ENCODE measurements at places on chromosomes 2 and 18.

- DNase-seq, result peak; percentile 20
These were observed 57.2 kb downstream of the LIPG start for GRCh38 chr18:49618742-49619681.

DNA sequence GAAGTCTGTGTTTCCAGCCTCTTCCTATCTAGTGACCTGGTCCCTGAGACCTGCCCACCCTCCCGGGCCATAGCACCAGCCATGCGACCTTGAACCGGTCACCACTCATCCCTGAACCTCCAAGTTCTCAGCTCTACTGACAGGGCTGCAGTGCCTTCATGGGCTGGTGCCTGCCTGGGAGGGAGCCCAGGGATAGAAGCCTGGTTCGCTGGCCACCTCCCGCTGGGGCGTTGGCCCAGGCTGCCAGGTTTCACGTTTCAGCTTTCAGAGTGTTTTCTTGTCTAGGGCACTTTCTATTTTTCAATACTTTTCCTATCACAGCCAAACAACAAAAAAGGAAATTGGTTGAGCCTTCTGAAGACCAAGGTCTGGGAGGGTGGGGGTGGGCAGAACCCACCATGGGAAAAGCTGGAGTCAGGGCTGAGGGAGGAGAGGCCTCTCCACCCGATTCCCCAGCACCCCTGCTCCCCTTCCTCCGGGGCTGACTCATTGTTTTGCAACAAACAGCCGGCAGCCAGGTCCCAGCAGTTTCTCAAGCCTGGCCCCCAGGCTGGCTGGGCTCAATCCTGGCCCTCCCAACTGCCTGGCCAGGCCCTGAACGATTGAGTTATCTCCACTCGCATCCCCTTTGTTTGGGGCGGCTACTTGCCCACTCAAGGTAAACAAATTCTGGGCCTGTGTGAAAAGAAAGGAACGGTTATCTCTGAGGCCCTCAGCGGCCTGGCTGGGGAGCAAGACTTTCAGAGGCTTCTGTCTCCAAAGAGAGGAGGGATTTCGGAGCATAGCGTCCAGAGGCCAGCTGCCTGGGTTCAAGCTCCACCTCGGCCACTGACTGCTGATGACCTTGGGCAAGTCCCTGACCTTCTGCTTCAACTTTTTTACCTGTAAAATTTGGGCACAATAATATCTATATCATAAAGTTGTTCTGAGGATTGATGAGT lies 47.5 kb downstream of the ZFP36L2 start:
- no peak for DNase-seq

- DNase-seq, result no peak
These were observed 631.5 kb downstream of the NYAP2 start for GRCh38 chr2:226030788-226031646.

DNA sequence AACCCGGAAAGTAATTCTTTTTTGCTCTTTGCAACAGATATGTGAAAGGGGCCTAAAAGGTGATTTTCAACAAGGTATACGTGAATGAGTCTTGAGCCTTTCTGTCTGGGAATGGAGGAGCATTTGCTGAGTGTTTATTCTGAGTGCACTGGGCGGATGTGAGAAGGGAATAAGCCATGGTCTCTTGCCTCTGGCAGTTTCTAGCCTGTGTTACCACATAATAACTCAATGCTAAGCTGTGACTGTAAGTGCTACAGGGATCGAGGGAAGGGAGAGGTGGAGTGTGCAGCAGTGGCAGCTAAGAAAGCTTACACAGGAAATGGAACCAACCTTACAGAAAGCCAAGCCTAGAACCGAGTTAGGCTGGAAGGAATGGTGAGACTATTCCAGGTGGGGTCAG lies 444.3 kb downstream of the SLC4A3 start:
- DNase-seq, result no peak

- DNase-seq, result no peak
These were observed 83.3 kb downstream of the LIPG start for GRCh38 chr18:49645196-49645595.

GRCh38 chr18:6885992-6886796 lies 156.7 kb downstream of the ARHGAP28 start:
- peak; percentile 27 for DNase-seq

DNA sequence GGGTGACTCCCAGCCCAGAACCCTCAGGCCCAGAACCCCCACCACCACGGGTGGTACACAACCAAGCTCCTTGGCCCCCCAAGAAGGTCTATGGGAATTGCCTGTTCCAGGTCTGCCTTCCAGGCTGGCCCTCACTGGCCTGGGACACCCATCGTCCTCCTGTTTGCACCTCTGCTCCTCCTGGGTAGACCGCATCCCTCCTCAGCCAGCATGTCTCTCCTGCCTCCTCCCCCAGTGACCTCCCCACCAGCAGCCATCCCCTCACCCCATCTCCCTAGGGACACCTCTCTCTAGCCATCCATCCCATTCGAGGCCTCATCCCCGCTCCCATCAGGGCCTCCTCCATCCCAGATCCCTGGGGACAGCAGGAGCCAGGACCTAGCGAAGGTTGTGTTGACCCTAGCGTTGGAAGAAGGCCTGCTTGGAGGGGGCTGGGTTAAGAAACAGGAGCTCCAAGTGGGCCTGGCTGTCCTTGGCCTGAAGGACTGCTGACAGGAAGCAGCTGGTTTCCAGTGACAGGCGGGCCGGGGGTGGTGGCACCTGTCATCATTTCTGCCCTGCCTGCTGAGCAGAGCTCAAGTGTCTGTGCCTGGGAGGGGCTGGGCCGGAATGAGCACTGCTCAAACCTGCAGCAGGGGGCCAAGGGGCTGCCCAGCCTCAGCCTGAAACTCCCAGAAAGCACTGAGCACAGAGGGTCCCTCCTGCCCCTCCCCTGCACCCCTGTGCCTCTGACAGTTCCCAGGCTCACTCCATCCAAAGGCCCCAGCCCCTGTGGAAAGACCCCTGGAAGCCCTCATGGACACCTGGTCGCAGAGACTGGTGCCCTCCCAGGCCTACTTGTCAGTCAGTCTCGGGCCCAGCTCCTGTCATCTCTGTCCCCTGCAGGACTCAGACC lies 96.0 kb upstream of the OTOS start:
- no peak for DNase-seq

DNA sequence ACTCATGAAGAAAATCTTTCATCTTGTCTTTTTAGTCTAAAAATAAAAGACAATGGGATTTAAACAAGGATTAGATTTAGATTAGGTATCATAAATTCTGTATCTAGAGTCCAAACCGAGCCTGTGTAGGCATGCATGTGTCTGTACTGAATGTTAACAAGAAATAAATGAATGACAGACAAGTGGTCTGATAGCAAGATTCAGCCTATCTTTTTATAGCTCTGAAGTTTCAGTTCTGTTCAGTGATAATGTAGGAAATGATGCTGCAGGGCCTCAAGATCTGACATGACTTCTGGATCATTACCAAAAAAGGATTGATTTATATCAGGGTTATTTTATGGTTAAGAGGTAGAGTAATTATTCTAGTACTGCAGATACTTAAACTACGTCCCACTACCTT lies 137.0 kb upstream of the ATP5MC3 start:
- no peak for DNase-seq

GRCh38 chr18:49685231-49685942 lies 123.5 kb downstream of the LIPG start:
- peak; percentile 96 for DNase-seq

DNA sequence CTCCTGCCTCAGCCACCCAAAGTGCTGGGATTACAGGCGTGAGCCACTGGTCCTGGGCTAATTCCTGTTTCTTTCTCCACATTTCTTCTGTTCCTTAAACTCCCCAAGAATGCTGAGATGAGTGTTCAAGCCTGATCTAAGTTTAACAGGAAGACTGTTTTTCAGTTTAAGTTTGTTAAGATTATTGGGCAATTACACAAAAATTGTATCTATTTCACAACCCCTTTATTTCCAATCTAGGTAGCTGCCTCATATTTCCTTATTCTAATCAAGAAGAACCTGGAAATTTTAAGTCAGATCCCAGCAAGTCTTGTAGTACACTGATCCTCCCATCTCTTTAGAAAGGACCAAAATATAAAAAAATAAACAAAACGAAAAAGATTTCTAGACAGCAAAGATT lies 11.7 kb downstream of the SFT2D3 start:
- no peak for DNase-seq

DNA sequence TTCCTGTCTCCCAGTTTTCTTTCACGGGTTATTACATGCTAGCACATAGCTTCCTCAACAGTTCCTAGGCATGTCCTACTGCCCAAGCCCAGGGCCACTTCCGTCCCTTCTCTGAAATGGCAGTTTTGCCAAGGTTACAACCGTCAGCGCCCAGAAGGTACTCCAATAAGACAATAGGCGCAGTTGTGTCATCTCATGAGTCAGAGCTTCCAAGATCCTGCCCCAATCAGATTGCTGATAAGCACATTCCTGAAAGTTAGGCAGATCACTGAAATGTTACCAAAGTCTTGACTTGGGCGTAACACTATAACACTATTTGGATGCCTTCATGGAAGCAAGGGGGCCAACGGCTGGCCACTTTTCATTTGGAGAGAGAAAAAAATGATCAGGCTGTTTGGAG lies 34.2 kb downstream of the GKN2 start:
- peak; percentile 64 for DNase-seq

GRCh38 chr2:99471654-99472599 lies 17.9 kb downstream of the REV1 start:
- DNase-seq, result no peak

- no peak for DNase-seq
These were observed 134.8 kb downstream of the GALNT1 start for GRCh38 chr18:35716169-35716831.

GRCh38 chr2:182018218-182018617 lies 32.6 kb downstream of the PPP1R1C start:
- DNase-seq, result peak; percentile 7

- DNase-seq, result no peak
These were observed 490.0 kb upstream of the HS6ST1 start for GRCh38 chr2:128808462-128809258.

DNA sequence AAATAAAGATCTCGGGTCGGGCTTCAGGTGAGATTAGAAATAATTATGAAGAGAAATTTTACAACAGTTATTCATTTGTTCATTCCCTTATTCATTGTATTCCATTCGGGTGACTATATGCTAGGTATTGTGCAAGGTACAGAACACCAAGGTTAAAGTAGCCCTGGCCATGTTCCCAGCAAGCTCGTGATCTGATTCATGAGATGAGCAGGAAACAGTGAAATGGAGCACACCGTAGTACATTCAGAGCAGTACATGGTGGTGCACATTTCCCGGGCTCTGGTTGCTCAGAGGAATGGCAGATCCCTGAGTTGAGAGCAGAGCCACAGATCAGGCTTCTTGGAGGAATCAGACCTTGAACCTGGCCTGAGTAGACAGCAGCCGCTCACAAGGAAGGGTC lies 87.7 kb downstream of the PRKRA start:
- no peak for DNase-seq

DNA sequence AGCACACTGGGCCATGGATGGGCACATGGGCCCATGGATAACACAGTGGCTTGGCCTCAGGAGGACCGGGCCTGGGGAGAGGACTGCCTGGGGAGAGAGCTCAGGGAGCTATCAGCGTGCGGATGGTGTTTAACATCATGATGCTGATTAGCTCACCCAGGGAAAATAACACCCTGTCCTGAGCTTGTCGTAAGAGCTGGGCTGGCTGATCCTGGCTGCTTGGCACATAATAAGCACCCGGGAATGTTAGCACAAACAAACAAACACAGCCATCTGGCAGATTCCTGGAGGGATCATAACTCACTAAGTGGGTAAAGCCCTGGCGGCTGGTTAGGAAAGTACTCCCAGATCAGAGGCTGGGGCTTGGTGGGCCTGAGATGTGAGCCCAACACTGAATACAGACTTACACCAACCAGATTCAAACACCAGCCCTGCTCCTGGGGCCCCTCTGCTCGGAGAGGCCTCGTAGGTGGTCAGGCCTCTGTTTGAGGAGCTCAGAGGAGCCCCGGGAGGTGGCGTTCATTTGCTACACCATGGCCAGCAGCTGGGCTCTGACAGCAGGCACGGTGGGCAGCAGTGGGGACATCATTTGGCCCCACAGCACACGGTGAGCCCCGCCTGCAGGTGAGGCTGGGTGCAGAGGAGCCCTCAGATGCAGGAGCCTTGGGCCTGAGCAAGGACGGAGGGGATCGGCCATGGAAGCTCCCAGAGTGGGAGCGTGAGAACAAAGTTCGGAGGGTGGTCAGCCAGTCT lies 193.4 kb upstream of the HDAC4 start:
- DNase-seq, result no peak

DNA sequence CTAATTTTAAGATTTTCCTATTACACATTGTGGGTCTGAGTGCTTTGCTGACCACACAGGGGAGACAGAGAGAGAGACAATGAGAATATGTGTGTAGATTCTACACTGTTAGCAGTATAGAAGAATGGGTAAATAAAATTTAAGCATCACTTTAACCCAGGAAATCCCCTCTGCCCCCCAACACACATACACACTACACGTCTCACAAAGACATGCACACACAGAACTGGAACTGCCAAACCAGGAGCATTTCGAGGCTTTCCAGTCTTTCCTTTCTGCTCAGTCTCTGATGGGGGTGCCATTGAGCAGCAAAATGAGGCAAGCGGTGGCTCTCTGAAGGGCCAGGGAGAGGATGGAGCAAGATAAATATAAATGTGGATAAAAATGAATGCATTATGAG lies 2.5 kb downstream of the MERTK start:
- DNase-seq, result no peak

- DNase-seq, result no peak
These were observed 308.0 kb upstream of the STON1 start for GRCh38 chr2:48221846-48222516.

DNA sequence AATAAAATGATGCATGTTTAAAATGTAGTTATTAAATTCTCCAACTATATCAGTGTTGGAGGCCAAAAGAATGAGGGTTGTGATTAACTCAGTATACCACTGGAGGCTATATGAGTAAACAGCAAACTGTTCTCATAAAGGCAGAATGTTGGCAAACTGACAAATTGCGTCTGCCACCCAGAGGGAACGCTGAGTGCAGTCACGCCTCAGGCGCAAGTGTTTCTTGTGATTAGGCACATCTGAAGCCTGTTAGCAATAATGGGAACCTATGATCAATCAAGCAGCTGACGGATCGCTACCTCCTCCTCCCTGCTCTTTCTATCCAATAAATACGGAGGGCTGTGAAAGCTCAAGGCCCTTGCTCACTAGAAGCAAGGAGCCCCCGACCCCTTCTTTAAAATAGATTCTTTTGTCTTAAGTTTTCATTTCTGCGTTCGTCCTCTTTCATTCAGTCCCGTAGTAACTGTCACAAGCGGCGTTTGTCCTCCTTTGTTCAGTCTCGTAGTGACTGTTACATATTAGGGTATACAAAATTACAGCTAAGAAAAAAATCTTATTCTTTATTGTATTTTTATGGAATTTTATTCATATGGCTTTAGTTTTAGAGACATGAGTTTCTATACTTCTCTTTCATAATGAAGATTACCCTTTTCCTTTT lies 16.3 kb upstream of the RMND5A start:
- DNase-seq, result no peak

- no peak for DNase-seq
These were observed 235.4 kb upstream of the RASGRP3 start for GRCh38 chr2:33241072-33241471.

- no peak for DNase-seq
These were observed 60.9 kb downstream of the HDAC4 start for GRCh38 chr2:239339726-239340601.

All from glomerular endothelial cell (primary cell).